ENCODE measurements at places on chromosomes 13 and 19.

GRCh38 chr19:10424011-10424637 is 3.8 kb downstream of the PDE4A start:
- peak; percentile 83 for DNase-seq

GRCh38 chr13:60501236-60501635 is 104.2 kb downstream of the TDRD3 start:
- no peak for DNase-seq

DNA sequence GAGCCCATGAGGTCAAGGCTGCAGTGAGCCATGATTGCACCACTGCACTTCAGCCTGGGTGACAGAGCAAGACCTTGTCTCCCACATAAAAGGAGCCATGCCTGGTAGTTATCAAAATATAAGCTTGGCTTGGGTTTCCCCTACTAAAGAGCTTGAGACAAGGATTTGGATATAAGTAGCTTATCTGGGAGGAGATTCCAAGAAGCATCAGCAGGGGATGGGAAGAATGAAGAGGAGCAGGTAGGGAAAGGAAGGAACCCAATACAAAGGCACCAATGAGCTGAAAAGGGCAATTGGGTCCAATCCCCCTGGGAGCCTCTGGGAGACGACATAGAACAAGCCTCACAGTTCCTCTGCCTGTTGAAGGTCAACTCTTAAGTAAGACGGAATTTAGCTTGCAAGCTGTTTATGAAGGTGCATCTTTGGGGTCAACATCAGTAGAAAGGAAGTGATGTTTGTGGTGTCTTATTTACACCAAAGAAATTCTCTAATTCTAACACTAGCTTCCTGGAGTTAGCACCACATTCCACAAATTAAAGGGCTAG is 7.4 kb upstream of the CLEC4G start:
- no peak for DNase-seq

DNA sequence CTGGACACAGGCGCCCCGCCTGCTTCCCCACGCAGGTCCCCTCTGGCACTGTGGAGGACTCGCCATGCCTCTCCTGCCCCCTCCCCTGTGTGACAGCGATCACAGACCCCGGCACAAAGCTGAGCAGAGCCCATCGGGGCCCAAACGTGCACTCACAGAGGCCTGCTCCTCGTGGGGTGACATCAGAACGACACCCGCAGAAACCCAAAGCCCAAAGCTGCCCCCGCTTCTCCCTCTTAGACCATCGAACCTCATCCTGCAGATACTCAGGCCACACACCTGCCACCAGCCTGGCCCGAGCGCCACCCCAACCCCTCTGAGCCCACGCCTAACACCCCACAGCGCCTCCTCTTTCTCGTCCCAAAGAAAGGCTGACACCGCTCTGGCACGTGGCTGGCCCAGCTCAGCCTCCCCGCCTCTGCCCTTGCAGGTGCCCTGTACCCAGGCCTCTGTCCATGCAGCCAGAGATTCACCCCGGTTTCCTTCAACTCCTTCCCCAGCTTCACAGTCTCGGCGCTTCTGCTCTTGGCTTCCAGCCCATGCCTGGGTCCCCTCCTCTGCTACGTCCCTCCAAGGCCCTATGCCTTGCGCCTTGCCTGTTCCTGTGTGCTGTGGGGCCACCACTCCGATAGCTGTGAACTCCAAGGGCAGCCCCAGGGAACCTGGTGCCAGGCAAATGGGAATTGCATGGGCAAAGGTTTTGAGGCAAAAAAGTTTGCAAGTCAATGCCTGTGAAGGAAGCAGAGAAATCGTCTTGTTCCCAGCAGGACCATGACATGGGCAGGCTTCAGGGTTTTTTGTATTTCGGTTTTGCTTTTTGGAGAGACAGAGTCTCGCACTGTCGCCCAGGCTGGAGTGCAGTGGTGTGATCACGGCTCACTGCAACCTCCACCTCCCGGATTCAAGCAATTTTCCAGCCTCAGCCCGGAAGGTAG is 831 bp upstream of the CBARP start:
- peak; percentile 55 for DNase-seq

DNA sequence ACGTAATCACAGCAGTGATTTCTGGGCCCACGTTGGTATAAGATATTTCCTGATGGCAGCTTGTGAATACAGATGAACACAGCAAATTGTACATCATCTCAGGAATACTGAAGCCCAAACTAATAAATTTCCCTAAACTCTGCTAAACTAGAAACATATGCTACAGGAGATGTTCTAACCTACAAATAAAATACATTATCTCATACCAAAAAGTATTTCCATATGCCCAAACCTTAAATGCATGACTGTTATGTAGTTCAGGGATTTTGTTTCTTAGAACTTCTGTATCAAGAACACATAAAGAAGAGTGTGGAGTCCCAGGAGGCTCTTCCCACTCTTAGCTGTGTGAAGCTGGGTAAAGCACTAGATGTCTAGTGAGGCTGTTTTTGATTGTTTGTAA is 138.4 kb downstream of the RFC3 start:
- no peak for DNase-seq

DNA sequence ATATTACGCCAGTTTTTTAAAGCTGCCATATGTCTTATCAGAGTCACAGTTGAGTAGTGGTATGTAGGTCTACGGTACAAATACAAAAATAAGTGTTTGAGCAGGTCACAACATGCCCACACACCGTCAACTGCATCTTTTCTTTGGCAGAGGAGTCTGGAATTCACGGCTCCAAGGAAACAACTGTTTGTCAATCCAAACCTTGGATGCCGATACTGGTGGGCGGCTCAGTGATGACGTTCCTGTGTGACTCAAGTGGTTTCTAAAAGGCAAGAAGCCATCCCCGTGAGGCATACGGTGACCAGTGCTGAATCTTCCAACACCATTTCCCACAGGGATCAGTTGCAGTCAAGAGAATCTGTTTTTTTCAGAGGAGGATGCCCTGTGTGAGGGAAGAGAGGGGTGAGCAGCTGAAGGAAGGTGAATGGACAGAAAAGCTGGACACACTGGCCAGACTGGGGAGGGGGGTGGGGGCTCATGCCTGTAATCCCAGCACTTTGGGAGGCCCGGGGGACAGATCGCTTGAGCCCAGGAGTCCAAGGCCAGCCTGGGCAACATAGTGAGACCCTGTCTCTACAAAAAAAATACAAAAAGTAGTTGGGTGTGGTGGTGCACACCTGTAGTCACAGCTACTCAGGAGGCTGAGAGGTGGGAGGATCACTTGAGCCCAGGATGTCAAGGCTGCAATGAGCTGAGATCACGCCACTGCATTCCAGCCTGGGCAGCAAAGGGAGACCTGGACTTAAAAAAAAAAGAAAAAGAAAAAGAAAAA is 22.8 kb upstream of the CEBPG start:
- no peak for DNase-seq

DNA sequence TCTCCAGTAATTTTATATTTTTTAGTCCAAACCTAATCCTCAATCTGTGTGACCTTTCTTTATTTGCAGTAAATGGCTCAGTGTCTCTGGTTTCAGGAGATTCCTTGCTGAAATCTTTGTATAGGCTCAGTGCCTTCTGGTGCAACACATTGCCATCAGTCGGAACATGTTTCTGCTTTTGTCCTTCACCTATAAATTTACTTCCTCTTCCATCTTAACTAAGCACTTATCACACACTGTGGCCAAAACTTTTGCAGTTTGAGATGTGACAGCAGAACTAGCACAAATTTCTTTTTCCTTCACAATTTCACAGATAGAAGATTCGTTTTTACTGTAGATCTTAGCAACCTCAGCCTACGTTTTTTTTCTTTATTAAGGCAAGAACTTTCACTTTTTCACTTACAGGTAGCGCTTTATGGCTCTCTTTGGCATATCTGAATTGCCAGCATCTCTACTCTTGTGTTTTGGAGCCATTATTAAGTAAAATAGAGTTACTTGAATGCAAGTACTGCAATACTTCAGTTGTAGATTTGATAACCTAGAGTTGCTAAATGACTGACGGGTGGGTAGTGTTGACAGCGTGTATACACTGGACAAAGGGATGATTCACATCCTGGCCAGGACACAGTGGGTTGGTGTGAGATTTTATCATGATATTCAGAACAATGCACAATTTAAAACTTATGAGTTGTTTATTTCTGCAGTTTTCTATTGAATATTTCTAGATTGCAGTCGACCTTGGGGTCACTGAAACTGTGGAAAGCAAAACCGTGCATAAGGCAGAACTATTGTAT is 44.3 kb downstream of the NDFIP2 start:
- no peak for DNase-seq

- DNase-seq, result peak; percentile 78
Measured at GRCh38 chr19:51607920-51608562, 22.2 kb downstream of the SIGLEC5 start.

- DNase-seq, result no peak
Measured at GRCh38 chr13:21434588-21434987, 24.5 kb downstream of the ZDHHC20 start.

- DNase-seq, result peak; percentile 55
Measured at GRCh38 chr13:75308222-75308621, 173.7 kb downstream of the TBC1D4 start.

- no peak for DNase-seq
Measured at GRCh38 chr19:49860336-49861102, 6.9 kb downstream of the PNKP start.

DNA sequence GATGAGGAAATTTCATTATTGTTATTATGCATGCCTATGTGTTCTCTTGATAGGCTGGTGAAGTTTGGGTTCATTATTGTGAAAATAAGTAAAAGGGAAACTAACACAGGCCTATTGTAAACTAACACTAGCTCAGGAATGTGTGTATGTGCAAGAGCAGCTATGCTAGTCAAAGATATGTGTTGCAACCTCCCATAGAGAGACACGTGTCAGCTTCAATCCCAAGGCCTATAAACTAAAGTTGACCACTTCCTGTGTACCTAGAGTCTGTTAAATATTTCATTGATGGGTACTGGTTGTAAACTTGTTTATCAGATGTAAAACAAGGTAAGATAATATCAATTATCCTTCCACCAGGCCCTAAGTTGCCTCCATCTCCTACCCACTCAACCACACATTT is 44.7 kb upstream of the ZNF30 start:
- DNase-seq, result no peak
